NCI-H446 (cell line): ENCODE measurements at places on chromosomes 7 and 10.

DNA sequence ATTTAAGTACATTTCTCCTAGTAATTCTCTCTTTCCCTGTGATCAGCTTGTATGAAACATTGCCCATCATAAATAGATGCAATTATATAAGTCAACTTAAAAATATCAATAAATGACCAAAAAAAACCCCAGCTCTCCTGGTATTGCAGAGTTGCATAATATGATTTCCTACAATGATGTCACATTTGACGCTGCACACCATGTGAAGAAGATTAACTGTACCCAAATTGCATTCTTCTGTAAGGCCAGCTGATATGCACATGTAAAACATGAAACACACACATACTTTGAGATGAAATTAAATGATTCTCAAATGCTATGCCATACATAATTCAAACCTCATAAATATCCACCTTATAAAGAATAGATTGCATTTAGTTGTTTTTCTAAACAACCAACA is 115.5 kb downstream of the AGMO start:
- no peak for DNase-seq

- DNase-seq = no peak
These were observed 285.6 kb upstream of the SORCS1 start for GRCh38 chr10:107450056-107450455.

GRCh38 chr10:117135026-117135372 is 3.1 kb downstream of the VAX1 start:
- DNase-seq = no peak

DNA sequence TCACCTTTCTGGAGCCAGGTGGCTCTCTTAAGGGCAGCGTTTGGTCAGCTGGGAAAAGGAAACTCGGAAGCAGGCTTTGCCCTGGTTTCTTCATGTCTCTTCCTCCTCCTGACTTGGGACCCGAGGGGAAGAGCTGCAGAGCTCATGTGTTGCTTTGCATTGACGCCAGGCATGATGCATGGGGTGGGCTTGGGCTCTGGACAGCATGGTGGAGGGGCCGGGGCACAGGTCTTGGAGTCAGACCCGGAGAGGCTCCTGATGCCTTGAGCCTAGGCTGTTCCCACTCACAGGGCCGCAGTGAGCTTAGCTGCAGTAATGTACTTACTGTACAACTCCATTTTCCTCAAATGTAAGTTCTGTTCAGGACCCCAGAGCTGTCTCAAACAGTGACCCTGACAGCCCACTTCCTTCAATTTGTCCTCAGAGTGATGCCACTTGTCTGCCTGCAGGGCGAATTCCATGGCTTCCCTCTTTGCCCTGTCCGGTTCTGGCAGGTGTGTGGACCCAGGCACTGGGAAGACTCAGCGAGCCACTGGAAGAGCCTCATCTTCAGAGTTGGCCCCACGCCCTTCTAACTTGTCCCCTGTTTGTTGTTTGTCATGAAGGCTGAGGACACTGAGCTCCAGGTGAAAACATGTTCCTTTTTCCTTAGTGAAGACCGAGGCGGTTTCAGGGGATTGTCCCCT is 50.2 kb downstream of the ZNF467 start:
- DNase-seq = no peak

- no peak for DNase-seq
These were observed 122.6 kb downstream of the DOCK1 start for GRCh38 chr10:127027786-127028185.

- DNase-seq = no peak
These were observed 274.4 kb downstream of the NEBL start for GRCh38 chr10:20622531-20623211.

- DNase-seq = no peak
These were observed 62.5 kb downstream of the GNA12 start for GRCh38 chr7:2781636-2782035.
